ENCODE measurements at places on chromosomes 4 and X.
A peak's percentile ranks its signal among the peaks of the same experiment; 100 is the strongest.

GRCh38 chr4:52684896-52685295 lies 25.8 kb upstream of the USP46 start:
- DNase-seq, result no peak

DNA sequence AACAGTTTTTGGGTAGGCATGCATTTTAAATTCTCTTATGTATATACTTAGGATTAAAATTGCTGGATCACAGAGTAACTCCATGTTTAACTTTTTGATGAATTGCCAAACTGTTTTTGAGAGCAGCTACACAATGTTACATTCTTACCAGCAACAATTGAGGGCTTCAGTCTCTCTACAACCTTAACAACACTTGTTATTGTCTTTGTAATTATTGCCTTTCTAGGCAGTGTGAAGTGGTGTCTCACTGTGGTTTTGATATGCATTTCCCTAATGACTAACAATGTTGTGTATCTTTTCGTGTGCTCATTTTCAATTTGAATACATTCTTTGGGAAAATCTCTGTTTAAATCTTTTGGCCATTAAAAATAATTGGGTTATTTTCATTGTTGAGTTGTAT lies 17.3 kb upstream of the F11 start:
- no peak for DNase-seq

GRCh38 chr4:6916587-6917460 lies 7.2 kb downstream of the TBC1D14 start:
- DNase-seq, result no peak

DNA sequence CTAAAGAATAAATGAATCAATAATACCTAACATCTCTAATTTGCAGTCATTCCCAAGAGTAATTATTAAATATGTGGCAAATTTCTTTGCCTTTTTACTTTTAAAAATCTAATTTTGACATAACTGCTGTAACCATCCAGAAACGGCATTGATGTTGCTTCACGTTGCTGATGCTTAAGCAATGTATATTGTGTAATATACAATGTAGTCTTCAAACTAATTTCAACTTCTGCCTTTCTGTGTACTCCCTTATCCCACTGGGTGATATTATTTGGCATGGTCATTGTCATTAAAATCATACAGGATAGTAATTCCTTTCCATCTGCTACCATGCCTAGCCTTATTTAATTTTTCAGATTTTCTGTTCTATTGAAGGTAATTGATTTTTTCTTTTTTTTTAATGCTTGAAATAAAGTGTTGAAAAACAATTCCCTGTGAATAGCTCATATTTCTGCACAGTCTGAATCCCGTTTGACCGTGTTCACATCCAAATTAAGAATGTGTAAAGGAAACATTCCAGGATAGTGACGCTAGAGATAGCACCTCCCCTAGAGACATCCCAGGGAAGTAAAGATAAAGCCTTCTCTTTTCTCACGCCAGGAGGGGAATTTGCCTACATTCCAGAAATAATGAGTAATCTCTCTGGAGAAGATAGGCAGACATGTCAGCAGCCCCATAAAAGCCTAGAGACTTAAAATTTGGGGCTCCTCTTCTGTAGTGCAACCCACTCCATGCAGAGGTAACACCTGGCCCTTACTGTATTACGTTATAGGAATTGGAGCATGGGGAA lies 8.6 kb downstream of the FAM200B start:
- no peak for DNase-seq

GRCh38 chrX:24026432-24026831 lies 554 bp downstream of the KLHL15 start:
- DNase-seq, result no peak

GRCh38 chr4:162010362-162010761 lies 153.4 kb downstream of the FSTL5 start:
- DNase-seq, result no peak

GRCh38 chr4:139282721-139283075 lies 2.7 kb upstream of the MGARP start:
- no peak for DNase-seq

DNA sequence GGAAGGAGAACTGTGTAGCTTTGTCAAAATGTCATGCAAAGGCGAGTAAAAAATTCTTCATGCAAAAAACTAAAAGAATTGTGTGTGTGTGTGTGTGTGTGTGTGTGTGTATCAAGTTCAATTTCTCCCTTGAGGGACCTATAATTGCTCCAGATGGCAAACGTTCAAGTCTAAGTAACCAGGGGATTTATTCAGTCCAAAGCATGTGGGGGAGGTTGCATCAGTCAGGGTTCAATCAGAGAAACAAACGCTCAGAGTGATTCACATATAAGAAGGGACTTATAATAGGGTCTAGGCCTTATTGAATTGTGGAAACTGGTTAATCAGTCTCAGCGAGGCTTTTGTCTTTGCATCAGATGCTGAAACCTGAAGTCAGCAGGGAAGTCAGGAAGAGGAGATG lies 5.0 kb downstream of the DCAF8L1 start:
- DNase-seq, result no peak

DNA sequence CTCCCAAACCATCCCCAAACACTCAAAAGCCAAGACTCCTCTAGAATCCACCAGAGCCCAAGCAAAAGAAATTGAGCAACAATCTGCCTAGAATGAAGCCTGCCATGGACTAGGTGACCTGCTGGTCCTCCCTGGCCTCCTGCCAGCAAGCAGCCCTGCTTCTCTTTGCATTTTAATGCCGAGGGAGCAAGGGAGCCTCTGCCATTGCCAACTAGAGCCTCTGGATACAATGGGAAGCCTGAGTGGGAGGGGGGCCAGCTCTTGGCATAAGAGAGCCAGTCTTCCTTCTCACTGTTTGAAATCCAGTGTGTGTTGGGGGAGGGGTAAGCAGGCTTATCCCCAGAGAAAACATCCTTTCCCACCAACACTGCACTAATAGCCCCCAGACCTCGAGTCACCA lies 1.5 kb upstream of the GDPD2 start:
- DNase-seq, result no peak

DNA sequence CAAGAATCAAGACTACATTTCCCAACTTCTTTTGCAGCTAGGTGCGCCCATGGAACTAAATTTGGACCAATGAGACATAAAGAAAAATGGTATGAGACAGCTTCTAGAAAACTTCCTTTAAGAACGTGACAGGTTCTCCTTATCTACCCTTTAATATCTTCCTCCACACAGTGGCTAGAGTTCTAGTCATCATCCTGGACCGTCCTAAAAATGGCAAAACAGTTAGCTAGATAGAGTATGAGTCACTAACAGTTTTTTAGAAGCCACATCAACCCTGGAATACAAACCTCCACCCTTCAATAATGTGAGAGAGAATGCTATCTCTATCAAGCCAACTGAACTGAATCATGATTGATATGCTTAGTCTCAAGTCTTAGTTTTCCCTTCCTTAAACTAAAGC lies 267.9 kb upstream of the SLC7A11 start:
- no peak for DNase-seq

DNA sequence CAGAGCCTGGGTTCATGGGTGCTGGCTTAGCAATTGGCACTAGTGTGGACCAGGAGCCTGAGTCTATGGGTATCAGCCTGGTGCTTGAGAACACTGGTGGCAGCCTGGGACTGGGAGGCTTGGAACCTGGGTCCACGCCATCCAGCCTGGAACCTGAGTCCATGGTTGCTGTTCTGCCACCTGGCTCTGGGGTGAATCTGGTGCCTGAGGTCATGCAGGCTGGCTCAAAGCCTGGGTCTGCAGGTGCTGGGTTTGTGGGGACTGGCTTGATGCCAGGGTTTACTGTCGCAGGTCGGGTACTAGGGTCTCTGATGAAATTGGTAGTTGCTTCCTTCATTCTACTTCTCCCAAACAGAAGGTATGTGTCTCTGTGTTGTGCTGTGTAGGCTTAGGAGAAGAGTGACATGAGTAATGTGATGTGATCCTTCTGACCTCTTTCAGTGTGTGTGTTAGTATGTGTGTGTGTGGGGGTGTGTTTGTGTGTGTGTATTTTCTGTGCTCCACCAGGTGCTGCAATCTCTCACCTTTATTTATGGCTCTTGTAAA lies 517.0 kb upstream of the EPHA5 start:
- DNase-seq, result no peak

- DNase-seq, result no peak
These were observed 233.0 kb downstream of the PCDH18 start for GRCh38 chr4:137299281-137299680.

GRCh38 chr4:139875411-139875825 lies 209.8 kb downstream of the MGST2 start:
- no peak for DNase-seq

DNA sequence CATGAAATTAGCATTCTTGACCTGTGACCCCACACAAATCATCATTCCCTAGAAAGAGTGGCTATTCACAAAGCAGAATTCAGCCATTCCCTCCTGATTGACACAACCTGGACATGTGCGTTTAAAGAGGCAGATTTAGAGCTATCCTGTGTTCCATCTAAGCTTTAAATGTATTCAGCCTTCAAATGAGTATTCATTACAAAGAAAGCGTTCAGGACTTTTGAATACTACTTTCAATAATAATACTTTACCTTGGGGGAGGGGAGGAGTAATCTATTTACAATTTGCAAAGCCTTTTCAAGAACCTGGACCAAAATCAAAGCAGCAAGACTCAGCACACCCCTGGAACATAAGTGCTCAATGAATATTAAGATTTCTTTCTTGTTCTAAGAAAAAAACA lies 22.5 kb upstream of the GPC4 start:
- DNase-seq, result no peak

GRCh38 chr4:52016981-52017380 lies 3.2 kb downstream of the LRRC66 start:
- no peak for DNase-seq

- no peak for DNase-seq
These were observed 79.2 kb upstream of the CLCN4 start for GRCh38 chrX:10077425-10078188.

DNA sequence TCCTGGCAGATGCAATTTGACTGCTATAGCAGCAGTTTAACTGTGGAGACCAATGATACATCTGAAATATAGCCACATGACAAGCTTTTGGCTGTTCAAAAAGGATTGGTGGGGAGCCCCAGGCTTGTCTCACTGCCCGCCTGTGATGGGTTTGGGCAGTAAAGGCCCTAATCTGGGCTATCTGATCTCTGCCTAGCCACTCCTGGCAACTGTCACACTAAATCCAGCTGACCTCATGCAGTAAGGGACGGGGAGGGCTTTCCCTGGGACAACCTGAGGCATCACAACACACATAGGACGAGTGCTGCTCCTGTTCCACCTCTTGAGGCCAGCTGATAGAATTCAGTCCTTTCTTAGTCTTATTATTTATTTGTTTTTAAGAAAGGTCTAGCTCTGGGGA lies 56.2 kb downstream of the CCDC158 start:
- no peak for DNase-seq

- DNase-seq, result no peak
These were observed 63.4 kb upstream of the S100G start for GRCh38 chrX:16586377-16587112.

DNA sequence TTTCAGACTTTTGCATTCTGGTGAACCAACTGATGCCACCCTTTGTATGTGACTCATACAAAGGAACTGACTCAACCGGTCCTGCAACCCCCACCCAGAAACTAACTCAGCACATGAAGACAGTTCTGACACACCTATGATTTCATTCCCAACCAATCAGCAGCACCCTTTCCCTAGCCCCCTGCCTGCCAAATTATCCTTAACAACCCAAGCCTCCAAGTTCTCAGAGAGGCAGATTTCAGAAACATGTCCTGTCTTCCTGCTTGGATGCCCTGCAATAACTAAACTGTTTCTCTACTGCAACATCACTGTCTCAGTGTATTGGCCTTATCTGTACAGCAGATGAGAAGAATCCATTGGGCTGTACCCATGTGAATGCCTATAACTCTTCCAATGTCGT lies 284.7 kb downstream of the CAMK2D start:
- DNase-seq, result peak; percentile 30

- no peak for DNase-seq
These were observed 84.0 kb upstream of the IGFBP7 start for GRCh38 chr4:57194068-57194611.

DNA sequence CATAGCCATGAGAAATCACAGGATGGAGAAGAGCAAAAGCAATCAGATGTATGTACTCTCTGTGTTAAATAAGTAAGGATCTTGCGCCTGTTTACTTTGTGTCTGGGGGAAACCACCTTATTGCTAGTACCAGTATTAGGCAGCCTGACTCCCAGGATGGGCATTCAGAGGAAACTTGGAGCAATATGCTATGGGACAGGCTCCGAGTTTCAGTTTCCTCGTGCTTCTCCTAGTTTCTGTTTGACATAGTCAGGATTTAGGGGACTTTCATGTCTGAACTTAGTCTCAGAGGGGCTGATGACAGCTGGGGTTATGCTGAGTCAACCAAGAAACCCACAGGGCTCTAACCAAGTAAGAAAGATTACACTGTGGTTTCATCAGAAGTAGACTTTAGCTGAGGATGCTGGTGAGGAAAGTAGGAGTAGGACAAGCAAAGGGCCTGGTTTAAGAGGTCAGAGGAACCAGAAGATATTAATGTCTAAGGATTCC lies 13.5 kb downstream of the NSUN7 start:
- peak; percentile 21 for DNase-seq

GRCh38 chr4:14028862-14029261 lies 401.3 kb upstream of the BOD1L1 start:
- no peak for DNase-seq

- DNase-seq, result no peak
These were observed 48.8 kb downstream of the IGFBP7 start for GRCh38 chr4:57061395-57061794.

DNA sequence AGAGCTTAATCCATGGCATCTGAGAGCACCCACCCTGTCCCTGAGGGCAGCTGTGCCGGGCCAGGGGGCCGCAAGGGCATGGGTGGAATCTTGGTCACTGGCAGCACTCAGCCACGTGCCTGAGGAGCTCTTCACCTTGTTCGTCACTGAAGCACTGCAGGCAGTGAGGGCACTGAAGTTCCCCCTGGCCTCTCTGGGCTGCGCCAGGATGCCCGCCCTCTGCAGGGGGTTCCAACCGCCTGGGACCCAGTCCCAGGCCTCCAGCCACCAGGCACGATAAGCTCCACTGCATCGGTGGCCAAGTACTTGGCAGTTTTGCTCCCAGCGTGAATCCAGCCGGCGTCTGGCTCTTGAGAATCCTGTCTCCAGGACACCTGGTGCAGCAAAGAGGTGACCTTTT lies 96.4 kb upstream of the MED14 start:
- no peak for DNase-seq

GRCh38 chr4:1255151-1255550 lies 6.2 kb upstream of the CTBP1 start:
- DNase-seq, result no peak
